SJCRH30 (cell line): ENCODE measurements at places on chromosomes 5 and 9. TPM values are rescaled to one million over a fixed set of nuclear protein-coding genes. Genes with fewer than 3 reads are reported as not detected.

DNA sequence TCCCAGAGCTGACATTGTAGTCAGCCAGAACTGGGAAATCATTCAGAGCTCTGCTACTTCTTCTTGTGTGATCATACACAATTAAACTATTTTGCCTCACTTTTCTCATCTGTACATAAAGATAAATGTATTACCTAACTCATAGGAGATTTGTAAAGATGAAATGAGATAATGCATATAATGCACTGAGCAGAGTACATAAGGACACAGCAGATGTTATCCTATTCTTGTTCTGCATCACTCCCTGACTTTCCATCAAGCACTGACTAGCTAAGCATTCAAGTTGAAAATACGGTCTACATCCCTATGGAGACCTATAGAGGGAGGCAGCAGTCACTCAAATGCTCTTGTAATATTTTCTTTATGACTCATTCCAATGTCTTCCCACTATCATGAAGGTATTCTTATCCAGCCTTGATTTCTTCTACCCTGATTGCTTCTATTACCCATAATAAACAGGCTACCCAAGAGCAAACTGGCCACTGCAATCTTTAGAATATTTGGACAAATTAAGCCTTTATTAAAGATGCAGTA is 16.3 kb upstream of the PRR16 start:
- no peaks in the 10 kb centered on the region for H3K36me3 ChIP-seq
- H3K4me3 ChIP-seq, result no peak overlapping the region
- H3K4me1 ChIP-seq, result no peaks in the 10 kb centered on the region
- DNase-seq, result no peak
- H3K27me3 ChIP-seq, result no peaks in the 10 kb centered on the region
- H3K27ac ChIP-seq, result no peak overlapping the region

GRCh38 chr5:135859641-135860040 is 25.2 kb downstream of the SLC25A48 start:
- no peak overlapping the region for H3K4me3 ChIP-seq
- H3K27ac ChIP-seq, result no peak overlapping the region
- H3K27me3 ChIP-seq, result peaks cover 3% of the 10 kb centered on the region; the same call in 1 of the 2 replicates
- H3K36me3 ChIP-seq, result no peaks in the 10 kb centered on the region

DNA sequence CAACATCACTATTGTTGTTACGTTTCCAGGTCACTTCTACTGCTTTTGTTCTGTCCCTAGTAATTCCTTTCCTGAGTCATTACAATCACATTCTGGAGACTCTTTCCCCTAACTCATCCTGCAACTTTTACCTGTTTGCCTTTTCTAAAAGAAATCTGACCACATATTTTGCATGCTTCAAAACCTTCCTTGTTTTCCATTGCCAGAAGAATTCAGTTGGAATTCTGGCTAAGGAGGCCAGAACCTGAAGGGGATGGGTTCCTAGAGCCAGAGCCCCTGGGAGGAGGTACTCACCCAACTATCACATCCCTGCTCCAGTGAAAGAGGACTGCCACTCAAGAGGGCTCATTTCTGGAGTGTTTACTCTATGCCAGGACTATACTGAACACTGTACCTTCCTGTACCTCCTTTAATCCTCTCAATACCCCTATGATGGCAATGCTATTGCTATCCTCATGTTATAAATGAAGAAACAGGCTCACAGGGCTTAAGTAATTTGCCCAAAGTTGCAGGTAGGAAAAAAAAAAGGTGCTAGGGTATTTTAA is 42.8 kb upstream of the MAST4 start:
- H3K36me3 ChIP-seq, result no peaks in the 10 kb centered on the region
- H3K27me3 ChIP-seq, result no peaks in the 10 kb centered on the region
- no peak overlapping the region for H3K4me3 ChIP-seq
- H3K27ac ChIP-seq, result no peak overlapping the region

GRCh38 chr5:34507933-34508332 is 148.2 kb upstream of the RAI14 start:
- H3K27me3 ChIP-seq, result no peaks in the 10 kb centered on the region; the same call in 1 of the 2 replicates
- H3K4me3 ChIP-seq, result no peak overlapping the region
- no peaks in the 10 kb centered on the region for H3K36me3 ChIP-seq
- H3K4me1 ChIP-seq, result peaks cover 10% of the 10 kb centered on the region
- DNase-seq, result no peak

Gene ABO
- total RNA-seq, result not detected in 2 replicates
